ENCODE measurements at places on chromosomes 7 and 10.
A peak's percentile ranks its signal among the peaks of the same experiment; 100 is the strongest.

- peak; percentile 98 for DNase-seq
These were observed 17.0 kb upstream of the SFRP5 start for GRCh38 chr10:97788552-97789442.

DNA sequence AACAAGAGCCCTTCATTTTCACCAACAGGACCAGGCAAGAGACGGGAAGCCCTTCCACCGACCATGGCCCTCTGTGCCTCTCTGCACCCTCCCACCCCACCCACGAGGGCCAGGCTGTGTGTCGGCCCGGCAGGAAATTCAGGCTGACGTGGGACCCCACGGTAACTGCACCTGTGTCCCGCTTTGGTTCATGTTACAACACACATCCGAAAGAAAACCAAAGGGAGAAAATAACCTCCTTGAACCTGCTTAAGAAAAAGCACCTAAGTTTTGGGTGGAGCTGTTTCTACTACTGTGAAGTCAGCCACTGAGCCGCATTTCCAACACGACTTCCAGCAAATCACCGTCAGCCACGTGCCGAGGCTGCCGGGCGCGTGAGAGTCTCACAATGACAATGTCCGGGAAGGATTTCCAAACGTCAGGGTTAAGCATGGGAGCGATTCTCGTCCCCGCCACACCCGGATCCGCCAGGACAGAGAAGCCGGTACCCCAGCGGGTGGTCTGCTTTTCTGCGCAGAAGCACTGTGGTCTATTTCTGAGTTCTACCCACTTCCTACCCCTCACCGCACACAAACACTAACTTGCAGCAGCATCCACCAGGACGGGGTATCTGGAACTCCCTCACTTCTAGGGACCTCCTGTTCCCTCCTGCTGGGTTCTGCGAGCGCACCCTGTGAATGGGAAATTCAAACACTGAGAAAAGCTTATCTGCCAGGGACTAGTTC, 36.6 kb downstream of the AMZ1 start:
- no peak for DNase-seq

DNA sequence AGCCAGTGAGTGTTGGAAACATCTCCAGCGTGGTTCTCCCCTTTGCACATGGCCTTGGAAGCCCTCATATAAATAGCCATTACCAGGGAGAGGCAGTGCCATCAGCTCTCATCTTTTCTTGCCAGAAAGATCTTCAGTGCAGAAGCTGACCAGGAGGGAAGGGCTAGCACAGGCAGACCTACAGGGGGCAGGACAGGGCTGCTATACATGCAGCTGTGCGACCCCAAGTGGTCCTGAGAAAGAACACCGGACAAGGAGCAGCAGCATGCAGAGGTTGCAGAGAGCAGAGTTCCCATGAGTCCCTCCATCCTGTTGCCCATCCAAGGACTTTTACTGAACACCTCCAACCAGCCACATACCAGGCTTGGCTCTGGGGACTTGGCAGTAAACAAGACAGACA, 17.1 kb downstream of the GRID1 start:
- peak; percentile 55 for DNase-seq

DNA sequence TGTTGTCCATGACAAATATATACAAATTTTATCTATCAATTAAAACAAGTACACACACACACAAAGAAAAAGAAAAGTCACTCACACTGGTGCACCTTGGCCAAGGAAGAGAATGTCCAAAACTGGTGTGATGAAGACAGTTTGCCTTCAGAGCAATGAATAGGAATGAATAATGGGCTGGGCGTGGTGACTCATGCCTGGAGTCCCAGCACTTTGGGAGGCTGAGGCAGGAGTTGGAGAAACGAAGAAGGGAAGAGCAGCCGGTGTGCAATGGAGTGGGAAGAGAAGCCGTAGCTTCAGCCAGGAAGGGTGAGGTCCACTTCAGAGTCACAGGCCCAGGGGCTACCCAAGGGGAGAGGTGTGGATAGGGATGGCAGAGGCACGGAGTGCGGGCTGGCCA, 253.6 kb downstream of the CCSER2 start:
- DNase-seq: no peak

DNA sequence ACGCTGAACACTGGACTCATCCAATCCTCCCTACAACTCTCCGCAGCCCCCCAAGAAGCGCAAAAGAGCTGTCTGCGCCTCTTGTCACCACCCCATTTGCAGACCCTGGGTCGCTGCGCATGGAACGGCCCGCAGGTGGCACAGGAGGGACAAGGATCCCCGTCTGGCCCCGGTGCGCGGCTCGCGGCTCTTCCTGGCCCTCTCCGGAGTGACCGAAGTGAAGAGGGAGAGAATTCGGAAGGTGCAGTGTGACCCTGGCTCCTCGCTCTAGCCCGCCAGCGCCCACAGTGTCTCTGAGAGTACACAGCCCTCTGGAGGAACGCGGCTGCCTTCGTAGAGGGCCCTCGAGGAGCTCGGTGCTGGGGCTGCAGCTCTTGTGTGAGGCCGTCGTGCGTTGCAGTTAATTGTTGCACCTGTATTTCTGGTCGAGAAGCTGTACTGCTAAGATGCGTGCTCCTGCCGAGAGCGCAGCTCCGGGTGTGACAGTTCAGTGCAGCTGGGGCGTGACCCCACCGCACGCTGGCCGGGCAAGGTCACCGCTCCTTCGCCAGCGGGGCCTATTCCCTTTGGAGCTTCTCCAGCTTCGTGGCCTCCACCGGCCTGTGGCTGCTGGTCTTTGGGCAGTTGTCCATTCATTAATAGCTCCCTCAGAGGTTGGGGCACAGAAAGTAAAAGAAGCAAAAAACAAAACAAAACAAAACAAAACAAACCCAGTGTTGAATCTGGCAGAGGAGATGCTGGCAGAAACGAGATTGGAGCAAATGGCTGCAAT, 119.0 kb downstream of the SEC23IP start:
- DNase-seq: no peak

DNA sequence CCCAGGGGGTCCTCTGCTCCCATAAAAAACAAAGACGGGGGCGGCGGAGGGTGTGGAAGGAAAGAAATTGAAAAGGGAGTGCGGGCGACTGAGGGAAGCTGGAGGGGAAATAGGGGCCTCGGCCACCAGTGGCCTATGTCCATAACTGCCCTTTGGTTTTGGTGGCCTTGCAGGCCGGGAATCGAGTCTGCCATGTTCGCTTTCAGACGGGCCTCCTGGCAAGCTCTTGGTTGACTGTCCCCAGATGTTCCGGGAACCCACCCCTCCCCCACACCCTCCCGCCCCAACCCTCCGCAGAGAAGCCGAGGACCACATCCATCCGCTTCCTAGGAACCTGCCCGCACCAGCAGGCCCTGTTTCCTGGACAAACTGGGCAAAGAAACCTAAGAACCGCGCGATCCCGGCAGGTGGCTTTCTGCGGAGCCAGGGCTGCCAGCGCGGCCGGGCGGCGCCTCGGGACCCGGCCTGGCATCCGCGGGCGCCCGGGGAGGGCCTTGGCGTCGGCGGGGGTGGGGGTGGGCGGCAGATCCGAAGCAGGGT, 20.0 kb upstream of the GATA3 start:
- DNase-seq: no peak

GRCh38 chr7:30862995-30863705, 48.5 kb upstream of the AQP1 start:
- no peak for DNase-seq

- DNase-seq: no peak
These were observed 69.7 kb upstream of the EGR2 start for GRCh38 chr10:62885684-62886461.

- DNase-seq: no peak
These were observed 6.3 kb downstream of the LIPF start for GRCh38 chr10:88670497-88670896.

GRCh38 chr7:99037327-99037940, 106.5 kb downstream of the SMURF1 start:
- DNase-seq: no peak

DNA sequence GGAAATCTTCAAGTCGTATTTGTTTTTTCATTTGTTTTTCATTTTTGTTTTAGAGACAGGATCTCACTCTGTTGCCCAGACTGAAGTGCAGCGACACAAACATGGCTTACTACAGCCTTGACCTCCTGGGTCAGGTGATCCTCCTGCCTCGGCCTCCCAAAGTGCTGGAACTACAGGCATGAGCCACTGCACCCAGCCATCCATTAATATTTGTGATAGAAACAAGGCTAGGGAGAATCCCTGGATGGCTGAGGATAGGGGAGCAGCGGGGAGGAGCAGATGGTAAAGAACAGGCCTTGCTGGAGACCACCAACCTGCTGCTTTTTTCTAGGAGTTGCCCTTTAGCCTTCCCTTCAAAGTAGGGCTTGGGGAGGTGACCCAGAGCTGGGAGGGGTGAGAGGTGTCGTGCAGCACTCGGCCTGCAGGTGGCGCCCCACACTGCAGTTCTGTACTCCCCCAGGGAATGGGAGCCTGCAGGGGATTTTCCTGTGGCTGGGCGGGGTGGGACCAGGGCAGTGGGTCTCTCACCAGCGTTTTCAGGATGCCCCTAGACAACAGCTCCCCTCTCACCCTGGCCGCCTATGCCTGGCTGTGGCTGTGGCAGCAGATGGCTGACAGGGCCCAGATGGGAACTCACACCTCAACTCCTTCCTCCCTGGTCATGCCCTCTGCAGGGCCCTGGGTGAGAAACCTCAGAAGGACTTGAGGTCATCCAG, 12.6 kb upstream of the CDH23 start:
- DNase-seq: peak; percentile 83

GRCh38 chr10:101000127-101000914, 713 bp downstream of the LZTS2 start:
- DNase-seq: peak; percentile 41

- no peak for DNase-seq
These were observed 75.4 kb downstream of the WIPF3 start for GRCh38 chr7:29881724-29882123.

DNA sequence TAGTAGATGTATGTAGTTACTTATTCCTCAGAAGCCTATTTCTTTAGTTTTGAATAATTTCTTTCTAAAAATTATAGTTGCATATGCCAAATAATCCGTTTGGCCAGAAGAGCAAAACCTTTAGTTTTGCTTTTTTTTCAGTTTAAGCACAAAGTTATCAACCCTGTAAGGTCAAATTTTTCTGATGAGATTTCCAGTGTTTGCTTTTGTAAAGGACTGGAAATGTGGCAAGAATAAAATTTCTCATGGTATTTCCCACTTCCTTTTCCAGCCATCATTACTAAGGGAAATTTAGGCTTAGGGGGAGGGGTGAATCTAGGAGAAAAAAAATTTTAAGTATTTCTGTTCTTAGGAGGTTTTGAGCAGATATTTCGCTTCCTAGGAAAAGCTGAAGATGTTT, 7.6 kb downstream of the CALD1 start:
- DNase-seq: no peak

- no peak for DNase-seq
These were observed 75.0 kb downstream of the GPR26 start for GRCh38 chr10:123741146-123741545.

- no peak for DNase-seq
These were observed 224.7 kb upstream of the ADARB2 start for GRCh38 chr10:1961989-1962388.

- no peak for DNase-seq
These were observed 5.4 kb upstream of the SUV39H2 start for GRCh38 chr10:14873090-14873760.

DNA sequence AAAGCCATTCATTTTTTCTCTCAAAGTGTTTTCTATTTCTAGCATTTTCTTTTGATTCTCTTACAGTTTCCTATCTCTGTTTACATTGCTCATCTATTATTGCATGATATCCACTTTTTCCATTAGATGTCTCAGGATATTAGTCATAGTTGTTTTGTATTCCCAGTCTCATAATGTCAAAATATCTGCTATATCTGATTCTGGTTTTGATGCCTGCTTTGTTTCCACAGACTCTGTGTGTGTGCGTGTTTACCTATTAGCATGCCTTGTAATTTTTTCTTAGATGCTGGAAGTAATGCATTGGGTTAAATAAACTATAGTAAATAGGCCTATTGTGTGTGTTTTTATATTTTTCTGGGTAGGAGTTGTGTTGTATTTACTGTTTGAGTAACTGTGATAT, 1126.3 kb downstream of the SORCS1 start:
- no peak for DNase-seq

DNA sequence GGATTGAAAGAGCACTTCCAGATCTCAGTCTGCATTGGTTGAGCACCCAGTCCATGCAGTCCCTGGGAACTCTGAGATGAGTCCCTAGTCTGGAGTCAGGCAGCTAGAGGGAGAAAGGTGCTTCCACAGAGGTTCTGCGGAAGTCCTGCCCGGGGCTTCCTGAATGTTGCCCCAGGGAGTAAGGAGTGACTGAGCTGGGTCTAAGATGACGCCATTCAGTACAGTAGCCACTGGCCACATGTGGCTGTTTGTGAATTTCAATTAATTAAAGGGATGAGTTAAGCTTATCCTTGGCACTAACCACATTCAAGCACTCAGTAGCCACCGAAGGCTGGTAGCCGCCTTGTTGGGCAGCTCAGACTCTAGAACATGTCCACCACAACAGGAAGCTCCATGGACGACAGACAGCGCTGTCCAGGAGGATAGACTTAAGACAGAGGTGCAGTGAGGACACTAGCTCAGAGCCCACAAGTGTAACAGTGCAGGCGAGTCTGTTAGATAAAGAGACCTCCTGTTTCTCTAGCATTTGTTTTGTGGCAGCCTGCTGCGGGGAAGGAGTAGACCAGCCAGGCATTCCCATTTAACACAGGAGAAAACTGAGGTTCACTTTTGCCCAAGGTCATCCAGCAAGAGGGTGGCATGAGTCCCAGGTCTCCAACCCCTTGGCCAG, 101.6 kb upstream of the PPIF start:
- no peak for DNase-seq

GRCh38 chr10:49458869-49459268, 63.0 kb upstream of the DRGX start:
- no peak for DNase-seq

GRCh38 chr7:154427533-154427932, 375.3 kb downstream of the DPP6 start:
- no peak for DNase-seq

DNA sequence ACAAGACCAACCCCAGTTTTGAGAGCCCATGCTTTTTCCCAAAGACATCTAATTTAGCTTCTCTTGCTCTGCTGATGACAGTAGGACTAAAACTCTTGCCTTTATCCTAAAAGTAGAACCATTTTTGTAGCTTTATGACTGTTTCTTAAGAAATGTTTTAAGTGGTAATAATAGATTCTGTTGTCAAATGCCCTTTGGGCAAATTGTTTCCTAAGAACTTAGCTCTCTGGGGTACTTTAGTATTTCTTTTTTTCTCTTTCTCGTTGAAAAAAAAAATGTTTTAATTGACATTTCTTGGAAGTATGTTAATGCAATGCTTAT, 157.4 kb downstream of the ARID5B start:
- DNase-seq: peak; percentile 29

GRCh38 chr10:101903827-101904550, 60.4 kb upstream of the KCNIP2 start:
- DNase-seq: no peak

- no peak for DNase-seq
These were observed 263.8 kb downstream of the PTPRN2 start for GRCh38 chr7:158323741-158324396.

- DNase-seq: no peak
These were observed 167.3 kb upstream of the CDCA7L start for GRCh38 chr7:22113041-22113440.

GRCh38 chr10:78405736-78406135, 372.1 kb downstream of the RPS24 start:
- no peak for DNase-seq

Data from OCI-M1 (cell line).